Thymus (tissue), 14 donors: ENCODE measurements at places on chromosomes 1 and 21.

DNA sequence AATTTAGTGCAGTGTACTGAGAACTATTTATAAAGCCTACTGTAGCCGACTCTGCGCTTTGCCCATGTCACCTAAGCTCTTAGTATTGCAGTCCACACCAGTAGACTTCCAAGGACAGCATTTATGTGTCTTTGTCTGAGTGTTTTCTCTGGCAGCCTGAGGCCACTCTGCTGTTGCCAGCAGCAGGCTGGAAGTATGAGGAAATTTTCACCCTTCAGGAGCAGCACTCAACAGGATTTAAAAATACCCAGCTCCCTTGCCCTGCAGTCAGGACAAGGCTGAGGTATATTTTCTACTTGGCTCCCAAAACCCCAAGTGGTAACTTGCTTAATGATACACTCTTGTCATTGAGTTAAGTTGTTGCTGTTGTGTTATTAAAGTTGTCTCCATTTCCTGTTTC is 230.1 kb downstream of the SRGAP2C start:
- no peaks in the 10 kb centered on the region for H3K27me3 ChIP-seq
- H3K36me3 ChIP-seq, result no peaks in the 10 kb centered on the region
- H3K27ac ChIP-seq, result no peak overlapping the region
- no peaks in the 10 kb centered on the region for H3K4me1 ChIP-seq
- DNase-seq, result no peak

- H3K36me3 ChIP-seq, result no peaks in the 10 kb centered on the region
- no peak overlapping the region for H3K27ac ChIP-seq
- DNase-seq, result peak; percentile 62
- no peak overlapping the region for H3K4me3 ChIP-seq
- no peaks in the 10 kb centered on the region for H3K27me3 ChIP-seq
These were observed 308.1 kb downstream of the ADGRL2 start for GRCh38 chr1:82108843-82109242.

- no peaks in the 10 kb centered on the region for H3K27me3 ChIP-seq
- peaks cover 14% of the 10 kb centered on the region for H3K36me3 ChIP-seq
- no peaks in the 10 kb centered on the region for H3K4me1 ChIP-seq
- peak; percentile 43 for DNase-seq
These were observed 773 bp upstream of the DDX59 start for GRCh38 chr1:200670242-200671118.

GRCh38 chr1:151641229-151641628 is 29.4 kb downstream of the SNX27 start:
- no peak overlapping the region for H3K4me3 ChIP-seq
- no peaks in the 10 kb centered on the region for H3K27me3 ChIP-seq
- H3K36me3 ChIP-seq, result peaks cover 3% of the 10 kb centered on the region
- H3K4me1 ChIP-seq, result no peaks in the 10 kb centered on the region

DNA sequence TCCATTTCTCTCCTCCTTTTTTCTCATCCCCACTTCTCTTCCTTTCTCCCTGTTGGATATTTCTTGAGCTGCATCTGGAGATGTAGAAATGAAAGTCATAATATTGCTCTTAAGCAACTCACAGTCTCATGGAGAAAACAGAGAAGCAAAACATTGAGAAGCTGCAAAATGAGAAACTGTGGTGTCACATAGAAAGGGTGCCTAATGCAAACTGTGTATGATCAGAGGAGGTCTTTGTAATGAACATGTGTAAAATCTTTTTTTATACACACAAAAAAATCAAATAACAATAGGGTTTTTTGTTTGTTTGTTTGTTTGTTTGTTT is 11.8 kb upstream of the SLAMF7 start:
- H3K4me3 ChIP-seq, result no peak overlapping the region
- peaks cover 11% of the 10 kb centered on the region for H3K4me1 ChIP-seq
- no peaks in the 10 kb centered on the region for H3K36me3 ChIP-seq
- no peak overlapping the region for H3K27ac ChIP-seq
- no peaks in the 10 kb centered on the region for H3K27me3 ChIP-seq
- no peak for DNase-seq

- H3K4me3 ChIP-seq, result peak overlapping the region; percentile 57
- peak overlapping the region; percentile 87 for H3K27ac ChIP-seq
- H3K36me3 ChIP-seq, result no peaks in the 10 kb centered on the region
- no peaks in the 10 kb centered on the region for H3K27me3 ChIP-seq
- DNase-seq, result peak; percentile 87
These were observed 9.3 kb upstream of the MDM4 start for GRCh38 chr1:204506969-204507316.

DNA sequence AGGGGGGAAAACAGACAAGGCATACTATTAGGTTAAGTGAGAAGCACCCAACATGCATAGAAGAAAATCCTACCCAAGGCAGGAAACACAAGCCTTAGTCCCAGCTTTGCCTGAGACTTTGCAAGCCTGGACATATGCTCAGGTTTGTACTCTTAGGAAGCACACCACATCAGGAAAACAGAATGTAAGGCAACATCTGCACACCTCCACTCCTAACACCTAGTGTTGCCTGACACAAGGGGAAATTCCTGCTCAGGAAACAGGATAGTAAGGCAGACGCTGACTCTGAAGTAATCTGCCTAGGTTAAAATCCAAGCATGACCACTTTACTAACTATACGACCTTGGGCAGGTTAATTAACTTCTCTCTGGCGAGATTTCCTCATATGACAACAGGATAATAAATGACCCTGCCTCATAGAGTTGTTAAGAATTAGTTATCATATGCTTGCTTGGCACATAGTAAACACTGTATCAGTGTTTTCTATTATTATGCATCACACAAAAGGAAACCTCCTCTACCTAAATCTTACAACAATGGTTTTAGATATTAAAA is 119.8 kb downstream of the ZZZ3 start:
- no peaks in the 10 kb centered on the region for H3K27me3 ChIP-seq
- no peak for DNase-seq
- peaks cover 17% of the 10 kb centered on the region for H3K36me3 ChIP-seq
- no peak overlapping the region for H3K27ac ChIP-seq
- no peak overlapping the region for H3K4me3 ChIP-seq
- no peaks in the 10 kb centered on the region for H3K4me1 ChIP-seq

DNA sequence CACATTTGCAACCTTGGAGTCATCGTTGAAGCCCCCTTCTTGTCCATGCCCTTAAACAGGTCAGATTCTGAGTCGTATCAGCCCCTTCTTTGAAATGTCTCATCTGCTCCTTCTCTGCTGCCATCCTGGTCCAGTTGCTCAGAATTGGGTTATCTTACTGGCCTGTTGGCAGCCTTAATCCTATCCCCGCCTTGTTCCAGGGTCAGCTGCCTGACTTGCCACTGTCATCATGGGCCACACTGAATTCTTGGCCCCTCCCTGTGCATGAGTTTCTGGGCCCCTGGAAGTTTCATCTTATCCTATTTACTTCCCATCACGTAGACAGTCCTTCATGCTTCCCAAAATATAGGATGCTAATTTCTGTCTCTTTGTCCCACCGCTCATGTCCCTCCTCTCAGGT is 23.7 kb downstream of the IRF2BP2 start:
- DNase-seq, result no peak
- no peak overlapping the region for H3K27ac ChIP-seq
- H3K4me3 ChIP-seq, result no peak overlapping the region
- H3K36me3 ChIP-seq, result no peaks in the 10 kb centered on the region

GRCh38 chr1:158227904-158228623 is 26.2 kb upstream of the CD1A start:
- H3K27ac ChIP-seq, result no peak overlapping the region
- no peak for DNase-seq
- no peak overlapping the region for H3K4me3 ChIP-seq
- no peaks in the 10 kb centered on the region for H3K27me3 ChIP-seq

GRCh38 chr1:212917134-212917485 is 33.2 kb upstream of the VASH2 start:
- H3K4me3 ChIP-seq, result no peak overlapping the region
- H3K36me3 ChIP-seq, result no peaks in the 10 kb centered on the region
- H3K27ac ChIP-seq, result no peak overlapping the region

GRCh38 chr1:25922056-25922970 is 16.1 kb upstream of the STMN1 start:
- H3K36me3 ChIP-seq, result no peaks in the 10 kb centered on the region
- H3K4me3 ChIP-seq, result peak overlapping the region; percentile 61
- peak overlapping the region; percentile 85 for H3K27ac ChIP-seq
- DNase-seq, result peak; percentile 72
- peaks cover 49% of the 10 kb centered on the region for H3K4me1 ChIP-seq
- peaks cover 10% of the 10 kb centered on the region for H3K27me3 ChIP-seq
